IPS DF 6.9 (cell line): ENCODE measurements at places on chromosomes 12 and 14.

GRCh38 chr14:36281309-36281708, 39.1 kb downstream of the MBIP start:
- DNase-seq: peak; percentile 48

GRCh38 chr12:118404876-118405521, 28.6 kb downstream of the SUDS3 start:
- peak; percentile 25 for DNase-seq

- DNase-seq: no peak
These were observed 10.6 kb upstream of the PYGL start for GRCh38 chr14:50954811-50955372.

GRCh38 chr12:131600160-131600532, 110.7 kb upstream of the SFSWAP start:
- DNase-seq: no peak

DNA sequence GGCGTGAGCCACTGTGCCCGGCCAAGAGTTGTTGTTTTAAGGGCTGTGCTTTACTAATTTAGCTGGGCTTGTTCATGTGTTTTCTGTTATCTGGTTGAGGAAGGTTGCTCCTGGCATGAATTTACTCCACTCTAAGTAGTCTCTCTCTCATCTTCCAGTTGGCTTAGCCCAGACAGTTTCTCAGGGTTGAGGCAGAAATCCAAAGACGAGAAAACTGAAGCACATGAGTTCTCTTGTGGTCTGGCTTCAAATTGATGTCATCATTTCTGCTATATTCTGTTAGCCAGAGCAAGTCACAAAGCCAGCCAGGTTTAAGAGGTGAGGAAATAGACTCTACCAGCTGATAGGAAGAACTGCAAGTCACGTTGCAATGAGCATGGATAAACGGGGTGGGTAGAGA, 57.9 kb downstream of the E2F7 start:
- no peak for DNase-seq

- DNase-seq: no peak
These were observed 2.1 kb upstream of the RNASE13 start for GRCh38 chr14:21036751-21037150.

DNA sequence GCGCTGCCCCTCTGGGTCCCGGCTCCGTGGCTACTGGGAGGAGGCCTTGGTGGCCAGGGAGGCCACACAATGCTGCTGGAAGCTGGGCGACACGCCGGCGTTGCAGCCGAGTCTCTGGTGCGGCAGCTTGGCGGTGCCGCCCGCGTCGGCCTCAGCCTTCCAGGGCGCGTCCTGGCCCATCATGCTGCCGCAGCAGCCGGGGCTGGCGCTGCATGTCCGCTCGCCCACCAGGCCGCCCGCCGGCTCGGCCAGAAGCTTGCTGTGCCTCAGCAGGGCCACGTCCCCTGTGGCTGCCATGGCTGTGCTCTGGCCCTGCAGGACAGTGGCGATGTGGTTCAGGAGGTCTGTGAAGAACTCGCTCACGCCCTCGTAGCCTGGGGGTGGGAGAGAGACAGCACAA, 18.6 kb downstream of the CHGA start:
- DNase-seq: no peak

DNA sequence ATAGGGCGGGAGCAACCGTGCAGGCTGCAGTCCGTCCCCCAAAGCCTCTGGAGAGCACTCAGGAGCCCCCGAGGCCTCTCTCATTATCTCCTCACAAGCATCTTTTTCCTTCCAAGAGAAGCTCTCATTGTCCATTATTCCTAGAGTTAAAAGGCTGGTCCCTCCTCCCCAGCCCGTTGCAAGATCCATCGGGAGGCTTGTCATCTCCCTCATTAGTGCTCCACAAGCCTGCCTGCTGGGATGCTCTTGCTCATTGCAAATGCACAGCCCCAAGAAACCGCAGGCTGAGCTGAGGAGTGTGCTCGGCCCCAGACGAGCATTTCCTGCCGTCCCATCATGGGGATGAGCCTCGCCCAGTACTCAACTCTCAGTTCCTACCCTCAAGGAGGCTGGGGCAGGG, 23.3 kb downstream of the NUAK1 start:
- no peak for DNase-seq

- DNase-seq: no peak
These were observed 34.6 kb downstream of the BEGAIN start for GRCh38 chr14:100552524-100553125.

DNA sequence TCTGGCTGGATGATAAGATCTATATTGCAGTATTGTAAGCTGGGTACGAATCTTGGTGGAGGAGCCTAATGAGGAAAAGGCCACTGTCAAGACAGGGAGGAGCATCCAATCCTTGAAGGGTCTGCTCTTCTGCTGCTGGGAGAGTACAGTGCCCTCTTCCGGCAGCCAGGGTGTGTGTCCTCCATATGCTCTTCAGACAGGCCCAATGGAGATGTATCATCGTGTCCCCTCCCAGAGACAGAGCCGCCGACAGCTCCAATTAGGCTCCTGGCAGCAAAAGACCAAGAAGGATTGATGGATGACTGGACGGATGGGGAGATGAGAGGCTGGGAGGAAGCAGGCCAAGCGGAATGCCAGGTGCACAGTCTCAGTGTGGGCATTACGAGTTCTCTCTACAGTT, 51.6 kb upstream of the PIWIL1 start:
- DNase-seq: no peak

- DNase-seq: no peak
These were observed 24.2 kb upstream of the SNRPF start for GRCh38 chr12:95834572-95834971.

DNA sequence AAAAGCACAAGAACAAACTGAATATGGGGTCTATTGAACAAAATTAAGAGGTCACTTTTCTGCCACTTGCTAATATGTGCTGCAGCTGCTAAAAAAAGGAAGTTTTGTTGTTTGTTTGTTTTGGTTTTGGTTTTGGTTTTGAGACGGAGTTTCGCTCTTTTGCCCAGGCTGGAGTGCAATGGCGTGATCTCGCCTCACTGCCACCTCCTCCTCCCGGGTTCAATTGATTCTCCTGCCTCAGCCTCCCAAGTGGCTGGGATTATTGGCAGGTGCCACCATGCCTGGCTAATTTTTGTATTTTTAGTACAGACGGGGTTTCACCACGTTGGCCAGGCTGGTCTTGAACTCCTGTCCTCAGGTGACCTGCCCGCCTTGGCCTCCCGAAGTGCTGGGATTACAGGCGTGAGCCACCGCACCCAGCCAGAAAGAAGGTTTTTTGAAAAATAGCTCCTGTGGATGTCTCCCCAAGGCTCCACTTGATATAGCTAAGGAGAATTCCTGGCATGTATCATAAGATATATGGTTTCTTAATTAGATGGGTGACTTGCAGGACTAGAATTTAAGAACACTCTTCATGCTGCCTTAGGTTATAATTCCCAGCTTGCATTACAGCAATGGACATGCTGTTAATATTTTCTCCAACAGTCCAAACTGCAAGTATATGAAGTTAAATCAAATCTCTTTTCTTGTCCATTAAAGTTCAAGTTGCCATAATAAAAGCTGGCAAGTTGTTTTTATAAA, 237.6 kb upstream of the AMIGO2 start:
- DNase-seq: no peak

GRCh38 chr12:87796961-87797516, 232.2 kb downstream of the C12orf50 start:
- DNase-seq: no peak

- DNase-seq: no peak
These were observed 66.2 kb downstream of the RNF34 start for GRCh38 chr12:121465921-121466793.

DNA sequence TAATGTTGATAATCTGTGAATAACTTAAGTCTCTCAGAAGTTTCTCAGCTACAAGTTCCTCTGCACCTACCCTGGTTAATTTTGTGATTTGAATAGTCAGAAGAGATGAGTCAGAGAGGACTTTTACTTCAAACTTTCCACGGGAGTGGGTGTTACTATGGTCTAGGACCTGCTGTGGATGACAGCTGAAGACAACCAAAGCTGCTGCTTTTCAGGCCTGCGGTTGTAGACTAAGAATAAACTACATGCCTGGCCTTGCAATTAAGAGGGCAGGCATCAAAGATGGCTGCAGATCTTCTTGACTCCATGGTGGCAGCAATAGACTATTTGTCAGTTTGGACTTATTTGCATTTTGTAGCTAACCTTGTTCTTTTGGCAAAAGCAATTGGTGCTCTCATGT, 227.1 kb upstream of the KRR1 start:
- no peak for DNase-seq

- DNase-seq: no peak
These were observed 41.5 kb upstream of the LRTM2 start for GRCh38 chr12:1778911-1779310.

GRCh38 chr12:14239350-14239934, 126.0 kb upstream of the ATF7IP start:
- DNase-seq: no peak
